ENCODE measurements at places on chromosomes 4 and X.

DNA sequence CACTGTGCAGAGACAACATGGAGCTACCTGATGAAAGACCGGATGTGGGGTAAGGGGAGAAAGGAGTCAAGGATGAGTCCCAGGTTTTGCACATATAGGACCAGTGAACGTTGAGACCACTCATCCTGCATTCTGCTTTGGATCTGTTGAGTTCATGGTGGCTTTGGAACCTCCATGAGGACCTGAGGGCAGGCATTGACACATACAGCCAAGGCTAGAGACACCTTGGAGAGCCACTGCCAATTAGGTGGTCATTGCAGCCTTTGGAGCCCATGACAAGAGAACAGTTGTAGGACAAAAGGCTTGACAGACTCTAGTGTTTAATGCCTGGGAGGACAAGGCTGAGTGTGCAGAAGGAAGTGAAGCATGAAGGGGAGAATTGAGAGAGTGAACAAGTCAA lies 87.9 kb downstream of the STK32B start:
- DNase-seq, result no peak

- DNase-seq, result no peak
Measured at GRCh38 chr4:121877041-121877773, 6.9 kb upstream of the BBS7 start.

- DNase-seq, result no peak
Measured at GRCh38 chr4:26088433-26088928, 174.5 kb downstream of the SMIM20 start.

DNA sequence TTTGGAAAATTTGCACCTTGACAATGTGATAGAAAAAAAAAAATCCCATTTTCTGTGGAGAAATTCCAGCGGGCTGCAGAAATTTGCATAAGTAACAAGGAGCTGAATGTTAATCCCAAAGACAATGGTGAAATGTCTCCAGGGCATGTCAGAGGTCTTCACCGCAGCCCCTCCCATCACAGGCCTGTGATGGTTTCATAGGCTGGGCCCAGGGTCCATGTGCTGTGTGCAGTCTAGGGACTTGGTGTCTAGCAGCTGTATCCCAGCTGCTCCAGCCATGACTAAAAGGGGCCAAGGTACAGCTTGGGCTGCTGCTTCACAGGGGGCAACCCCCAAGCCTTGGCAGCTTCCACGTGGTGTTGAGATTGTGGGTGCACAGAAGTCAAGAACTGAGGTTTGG lies 85.2 kb downstream of the ADGRA3 start:
- DNase-seq, result no peak

DNA sequence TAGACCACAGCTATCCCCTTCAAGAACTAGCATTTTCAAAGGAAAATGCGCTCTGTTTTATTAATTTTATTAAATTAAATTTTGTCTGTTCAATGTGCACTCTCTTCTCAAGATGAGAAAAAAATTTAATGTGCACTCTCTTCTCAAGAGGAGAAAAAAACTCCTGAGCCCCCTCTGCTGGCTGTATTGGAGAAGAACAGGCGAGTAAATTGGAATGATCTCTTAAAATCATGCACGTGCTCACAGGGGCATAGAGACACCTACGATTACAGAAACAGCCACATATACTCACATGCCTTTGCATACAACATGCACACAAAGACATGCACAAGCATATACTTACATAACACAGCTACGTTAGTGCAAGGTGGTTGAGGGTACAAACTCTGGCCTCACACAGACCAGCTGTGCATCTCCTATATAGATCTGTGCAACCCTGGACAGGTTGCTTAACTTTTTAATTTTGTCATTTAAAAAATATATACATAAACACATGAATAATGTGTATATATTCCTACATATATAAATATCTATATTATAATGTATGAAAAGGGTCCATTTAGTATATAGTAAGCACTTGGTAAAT lies 176.2 kb upstream of the CXorf66 start:
- DNase-seq, result peak; percentile 4

GRCh38 chr4:40152637-40153036 lies 44.2 kb upstream of the RHOH start:
- no peak for DNase-seq

DNA sequence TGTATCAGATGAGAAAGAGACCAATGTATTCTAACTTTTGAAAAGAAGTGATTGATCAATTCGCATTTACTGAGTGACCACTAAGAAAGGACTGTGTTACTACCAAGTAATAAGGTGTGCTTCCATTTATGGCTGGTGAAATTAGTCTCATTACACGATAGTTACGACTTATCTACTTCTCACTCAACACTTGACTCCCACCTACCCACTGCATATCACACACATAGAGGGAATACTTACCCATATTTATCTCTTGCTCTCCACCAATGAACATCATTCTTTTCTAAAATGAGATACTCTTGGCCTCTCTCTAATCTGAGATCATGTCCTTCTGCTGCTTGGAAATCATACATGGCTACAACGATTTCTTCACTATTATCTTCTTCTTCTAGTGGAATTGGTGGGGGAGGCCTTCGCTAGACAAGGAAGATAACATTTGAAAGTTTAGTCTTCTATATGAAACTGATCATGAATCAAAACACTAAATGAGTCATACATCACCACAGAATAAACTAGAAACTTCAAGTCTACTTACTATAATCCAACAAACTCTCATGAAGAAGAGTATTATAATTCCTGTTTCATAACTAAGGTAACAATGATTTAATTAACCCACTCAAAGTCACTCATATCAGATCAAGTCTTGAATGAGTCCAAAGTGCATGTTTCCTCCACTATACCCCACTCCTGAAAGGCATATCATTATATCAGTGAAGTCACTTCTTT lies 33.7 kb upstream of the TXK start:
- no peak for DNase-seq

GRCh38 chr4:153794006-153794405 lies 5.1 kb upstream of the SFRP2 start:
- no peak for DNase-seq

DNA sequence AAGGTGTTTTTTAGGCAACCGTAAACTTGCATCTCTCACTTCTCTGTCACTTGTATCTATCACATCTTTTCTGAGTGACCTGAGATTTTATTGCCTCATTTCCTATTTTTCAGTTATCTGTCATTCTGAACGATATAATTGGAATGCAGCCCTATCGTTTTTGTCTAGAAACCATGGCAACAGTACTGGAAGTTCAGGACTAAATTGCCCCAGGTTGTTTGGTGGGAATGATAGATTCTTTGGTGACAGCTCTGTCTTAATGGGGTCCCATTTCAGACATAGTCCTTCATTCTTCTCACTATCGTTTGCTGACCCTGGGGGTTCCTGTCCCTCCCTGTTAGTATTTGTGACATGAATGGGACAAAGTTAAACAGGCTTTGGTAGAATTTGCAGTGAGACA lies 267.7 kb upstream of the GALNT7 start:
- DNase-seq, result no peak

DNA sequence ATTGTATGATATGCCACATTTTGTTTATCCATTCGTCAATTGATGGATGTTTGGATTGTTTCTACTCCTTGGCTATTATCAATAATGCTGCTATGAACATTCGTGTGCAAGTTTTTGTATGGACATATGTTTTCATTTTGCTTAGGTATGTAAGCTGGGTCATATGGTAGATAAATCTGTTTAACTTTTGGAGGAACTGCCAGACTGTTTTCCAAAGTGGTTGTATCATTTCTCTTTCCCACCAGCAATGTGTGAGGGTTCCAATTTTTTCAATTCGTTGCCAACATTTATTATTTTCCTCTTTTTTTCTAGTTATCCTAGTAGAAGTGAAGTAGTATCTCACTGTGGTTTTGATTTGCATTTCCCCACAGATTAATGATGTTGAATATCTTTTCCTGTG lies 71.8 kb downstream of the DIAPH2 start:
- DNase-seq, result no peak

- DNase-seq, result peak; percentile 46
Measured at GRCh38 chrX:14027511-14028019, 2.1 kb downstream of the GEMIN8 start.

DNA sequence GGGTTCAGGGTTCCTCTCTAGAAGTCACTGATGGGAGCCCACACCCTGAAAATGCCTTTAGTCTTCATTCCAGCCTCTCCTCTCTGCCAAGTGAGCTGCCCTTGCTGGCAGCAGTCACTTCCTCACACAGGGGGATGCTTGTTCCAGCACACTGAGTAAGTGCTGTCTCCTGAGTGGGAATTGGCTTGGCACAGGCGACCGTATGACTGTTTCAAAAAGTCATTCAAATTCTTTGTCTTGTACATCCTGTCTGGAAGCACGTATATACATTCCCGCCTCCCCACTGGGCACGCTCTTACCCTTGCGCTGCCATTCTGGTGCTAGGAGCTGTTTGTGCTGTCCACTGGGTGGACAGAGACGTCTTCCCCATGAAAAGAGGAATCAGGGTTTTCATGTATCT lies 40.2 kb upstream of the CD99 start:
- DNase-seq, result no peak
